ENCODE measurements at places on chromosomes 5 and 9. TPM values are rescaled to one million over a fixed set of nuclear protein-coding genes. Genes with fewer than 3 reads are reported as not detected.

Gene ZNG1F
- total RNA-seq = 23.0 TPM

Gene SPIN1
- 43.2 TPM for total RNA-seq

Gene SCGB3A2
- not detected for total RNA-seq

Gene KIAA0825
- total RNA-seq = 0.41 TPM

Gene GARIN3
- total RNA-seq = not detected

Gene CAMSAP1
- total RNA-seq = 20.2 TPM

Gene PCDHGC4
- total RNA-seq = not detected

Gene FOXD4L4
- not detected for total RNA-seq

Gene BAAT
- total RNA-seq = 0.58 TPM

Gene CCL27
- not detected for total RNA-seq

Gene LHX3
- 0.12 TPM for total RNA-seq
